ENCODE measurements at places on chromosomes 3 and 15.

- no peak for DNase-seq
Observed at GRCh38 chr3:105746231-105746996, 122.4 kb downstream of the CBLB start.

DNA sequence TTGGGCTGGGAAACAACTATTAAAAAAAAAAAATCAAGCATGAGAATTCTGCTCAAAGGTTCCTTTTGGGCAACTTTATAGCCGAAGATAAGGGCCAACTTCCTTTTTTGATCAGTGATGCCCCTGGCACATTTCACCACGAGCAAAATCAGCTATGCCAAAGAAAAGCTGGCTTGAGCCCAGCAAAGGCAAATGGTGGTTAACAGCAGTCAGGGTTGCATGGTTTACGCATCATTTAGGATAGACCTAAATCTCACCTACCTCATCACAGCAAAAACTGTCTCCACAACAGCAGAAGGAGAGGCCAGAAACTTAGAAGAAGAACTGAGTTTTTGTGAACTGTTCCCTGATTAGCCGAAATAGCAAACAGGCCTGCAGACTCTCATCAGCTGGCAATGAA lies 220.1 kb upstream of the CDIN1 start:
- no peak for DNase-seq

DNA sequence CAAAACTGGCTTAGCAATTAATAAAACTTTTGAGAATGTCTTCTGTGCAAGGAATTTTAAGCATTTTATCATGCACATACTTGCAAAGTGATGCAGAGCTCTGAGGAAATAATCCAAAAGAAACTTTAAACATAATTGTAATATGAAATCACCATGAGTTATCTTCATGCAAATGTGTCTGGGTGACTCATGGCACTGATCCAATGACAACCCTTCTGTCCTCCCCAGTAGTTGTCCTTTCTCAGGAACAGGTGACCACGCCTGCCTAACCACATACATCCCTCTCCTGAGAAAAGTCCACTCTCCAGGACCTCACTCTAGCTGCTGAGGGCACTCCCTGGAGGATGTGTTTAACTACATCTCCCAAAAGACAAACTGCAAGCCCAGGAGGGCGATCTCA lies 530.6 kb upstream of the IL12A start:
- DNase-seq, result no peak

- no peak for DNase-seq
Observed at GRCh38 chr3:31589228-31589627, 56.5 kb downstream of the STT3B start.

- peak; percentile 20 for DNase-seq
Observed at GRCh38 chr3:63818282-63819150, 583 bp upstream of the C3orf49 start.

DNA sequence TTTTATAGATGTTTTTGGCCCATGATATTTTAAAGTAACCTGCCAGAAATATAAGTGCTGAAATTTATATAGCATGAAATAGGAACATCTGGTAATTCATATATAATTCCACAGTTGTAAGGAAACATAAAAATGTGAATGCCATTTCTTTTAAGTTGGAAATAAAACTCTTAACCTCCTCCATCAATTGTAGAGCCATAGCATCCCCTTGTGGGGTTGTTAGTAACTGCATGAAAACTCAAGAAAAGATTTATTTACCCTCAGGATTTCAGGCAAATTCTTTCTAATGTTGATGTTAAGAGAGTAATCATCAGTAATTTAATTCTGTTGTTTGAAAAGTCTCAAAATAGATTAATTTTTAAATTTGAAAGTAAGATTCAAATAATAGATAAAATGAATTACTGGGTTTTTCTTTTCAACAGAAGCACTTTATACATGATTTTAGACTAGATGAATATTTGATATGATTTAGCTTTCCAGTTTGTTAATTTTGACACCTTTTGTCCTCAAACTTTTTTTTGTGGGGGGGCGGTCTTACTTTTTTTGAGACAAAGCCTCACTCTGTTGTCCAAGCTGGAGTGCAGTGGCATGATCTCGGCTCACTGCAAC lies 74.7 kb downstream of the RASA2 start:
- peak; percentile 12 for DNase-seq

DNA sequence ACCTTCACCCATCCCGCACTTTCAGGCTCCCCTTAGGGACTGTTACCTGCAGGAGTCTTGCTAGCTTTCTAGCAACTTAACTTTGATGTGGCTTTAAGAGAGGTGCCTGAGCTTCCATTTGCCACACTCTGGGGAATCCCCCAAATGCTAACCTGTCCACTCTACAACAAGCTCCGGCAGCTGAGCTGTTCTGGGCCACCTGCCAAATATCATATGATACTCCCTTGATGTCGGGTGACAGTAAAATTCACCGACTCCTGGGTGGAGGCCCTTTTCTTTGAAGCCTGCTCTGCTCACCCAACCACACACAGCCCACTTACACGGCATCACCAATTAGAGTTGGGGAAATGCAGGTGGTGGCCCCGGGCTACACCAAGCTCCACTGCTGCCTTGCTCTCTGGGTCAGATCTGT lies 38.0 kb upstream of the XCR1 start:
- no peak for DNase-seq

GRCh38 chr15:39855400-39855799 lies 64.7 kb downstream of the GPR176 start:
- no peak for DNase-seq

- no peak for DNase-seq
Observed at GRCh38 chr3:170632780-170633179, 46.9 kb upstream of the SLC7A14 start.

GRCh38 chr3:21624524-21624923 lies 126.5 kb downstream of the ZNF385D start:
- no peak for DNase-seq

GRCh38 chr3:44321335-44321734 lies 17.2 kb upstream of the TCAIM start:
- no peak for DNase-seq

DNA sequence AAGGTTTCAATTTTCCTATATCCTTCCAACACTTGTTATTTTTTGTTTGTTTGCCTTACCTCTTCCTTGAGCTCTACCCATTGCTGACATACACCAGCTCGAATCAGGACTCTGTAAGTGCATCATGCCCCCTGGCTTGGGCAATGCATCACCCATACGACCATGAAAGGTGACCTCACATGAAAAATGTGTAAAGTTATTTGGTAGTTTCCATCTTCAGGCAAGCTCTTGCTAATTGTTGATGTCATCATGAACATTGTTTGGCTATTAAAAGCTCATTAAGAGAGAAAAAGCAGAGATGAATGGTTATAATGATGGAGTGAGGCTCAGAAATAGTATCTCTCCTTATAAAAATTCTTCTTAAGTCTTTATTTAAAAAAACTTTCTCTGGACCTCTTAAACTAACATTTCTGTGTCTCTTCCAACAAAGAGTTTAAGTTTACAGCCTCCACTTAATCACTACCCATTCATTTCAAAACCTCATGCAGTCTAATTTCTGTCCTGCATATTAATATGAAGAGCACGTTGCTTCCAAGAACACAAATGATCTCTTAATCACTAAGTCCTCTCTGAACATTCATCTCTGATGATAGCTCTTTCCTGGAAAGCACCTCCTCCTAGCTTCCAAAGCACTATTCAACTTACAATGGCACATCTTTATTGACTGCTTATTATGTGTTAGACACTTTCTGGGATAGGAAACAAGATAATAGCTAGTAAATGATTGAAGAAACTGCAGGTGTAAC lies 236.3 kb downstream of the NFKBIZ start:
- no peak for DNase-seq

DNA sequence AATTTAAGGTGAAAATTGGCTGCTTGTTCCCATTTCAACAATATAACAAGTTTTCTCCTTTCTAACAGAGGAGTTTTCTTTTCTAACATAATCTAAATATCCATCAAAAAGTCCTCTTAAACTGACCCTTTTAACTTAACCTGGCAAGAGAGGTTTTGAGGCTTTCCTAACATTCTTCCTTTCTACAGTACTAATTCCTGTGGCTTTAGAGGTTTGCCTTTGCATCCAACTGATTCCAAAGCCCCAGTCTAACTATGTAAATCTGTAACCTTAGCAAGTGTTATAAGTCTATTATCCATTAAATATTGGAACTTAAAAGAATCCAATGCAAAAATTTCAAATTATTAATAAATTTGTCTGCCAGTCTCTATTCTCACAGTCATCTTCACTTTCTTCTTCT lies 134.1 kb downstream of the ISL2 start:
- DNase-seq, result no peak

- no peak for DNase-seq
Observed at GRCh38 chr3:7779331-7779730, 722.3 kb upstream of the LMCD1 start.

GRCh38 chr3:179806177-179806576 lies 153.3 kb downstream of the USP13 start:
- no peak for DNase-seq

DNA sequence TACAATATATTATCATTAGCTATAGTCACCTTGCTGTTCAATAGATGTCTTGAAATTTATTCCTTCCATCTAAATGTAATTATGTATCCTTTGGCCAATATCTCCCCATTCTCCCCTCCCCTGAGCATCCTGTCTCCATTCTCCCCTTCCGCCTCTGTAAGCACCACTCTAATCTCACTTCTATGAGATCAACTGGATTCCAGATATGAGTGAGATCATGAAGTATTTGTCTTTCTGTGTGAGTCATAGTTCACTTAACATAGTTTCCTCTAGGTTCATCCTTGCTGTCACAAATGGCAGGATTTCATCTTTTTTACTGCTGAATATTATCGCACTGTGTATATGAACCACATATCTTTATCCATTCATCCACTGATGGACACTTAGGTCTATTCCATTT lies 148.8 kb upstream of the NDN start:
- no peak for DNase-seq

DNA sequence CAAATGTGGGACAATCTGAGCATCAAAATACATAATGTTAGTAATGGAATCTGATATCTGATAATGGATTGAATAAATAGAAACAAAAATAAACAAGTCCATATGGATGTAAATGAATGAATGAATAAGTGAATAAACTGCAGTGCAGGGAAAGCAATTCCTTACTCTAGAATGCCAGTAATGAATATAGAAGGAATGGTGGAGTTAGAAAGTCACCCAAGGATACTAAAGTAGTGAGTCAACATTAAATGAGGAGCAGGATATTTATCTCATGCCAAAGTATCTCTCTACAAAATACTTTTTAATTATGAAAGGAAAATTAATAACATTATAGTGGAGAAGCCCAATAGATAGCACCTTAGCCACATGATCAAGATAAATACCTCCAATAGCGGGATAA lies 300.3 kb downstream of the FEZF2 start:
- no peak for DNase-seq
